ENCODE measurements at places on chromosomes 5 and 9.

- DNase-seq, result no peak
These were observed 23.5 kb downstream of the HNRNPH1 start for GRCh38 chr5:179599973-179600372.

DNA sequence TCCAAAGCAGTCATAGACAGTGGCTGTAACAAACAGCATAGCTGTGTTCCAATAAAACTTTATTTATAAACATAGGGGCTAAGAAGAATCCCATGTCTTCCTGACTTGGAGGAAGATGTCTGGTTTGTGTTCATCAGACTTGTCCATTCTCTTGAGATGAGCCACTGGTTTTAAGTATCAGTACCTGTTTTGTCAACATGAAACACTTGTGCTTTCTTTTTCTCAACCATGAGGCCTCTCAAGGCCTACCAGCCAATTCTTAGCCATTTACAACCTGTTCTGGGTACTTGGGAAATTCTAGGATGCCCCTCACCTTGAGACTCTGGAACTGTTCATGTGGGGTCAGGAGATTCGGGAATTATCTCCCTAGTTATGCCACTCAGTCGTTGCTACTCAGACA, 154.3 kb upstream of the PPP1R2B start:
- no peak for DNase-seq

DNA sequence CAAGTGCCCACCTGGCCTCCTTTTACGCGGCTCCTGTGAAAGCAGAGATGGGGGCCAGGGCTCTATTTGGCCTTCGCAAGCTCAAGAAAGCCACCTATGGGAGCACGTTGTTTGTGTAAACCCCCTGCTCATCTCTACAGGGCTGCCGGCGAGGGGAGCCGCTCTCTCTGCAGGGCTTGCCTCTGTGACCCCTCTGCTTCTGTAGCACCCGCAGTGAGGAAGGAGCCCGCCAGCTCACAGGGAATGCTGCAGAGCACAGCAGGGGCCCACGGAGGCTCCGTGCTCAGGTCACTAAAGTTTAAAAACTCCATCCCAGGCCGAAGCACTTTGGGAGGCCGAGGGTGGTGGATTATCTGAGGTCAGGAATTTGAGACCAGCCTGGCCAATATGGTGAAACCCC, 376.8 kb downstream of the IRX2 start:
- DNase-seq, result no peak

- DNase-seq, result no peak
These were observed 1.4 kb downstream of the SUSD3 start for GRCh38 chr9:93059715-93060578.

GRCh38 chr5:94250985-94251384, 367.4 kb downstream of the KIAA0825 start:
- no peak for DNase-seq

DNA sequence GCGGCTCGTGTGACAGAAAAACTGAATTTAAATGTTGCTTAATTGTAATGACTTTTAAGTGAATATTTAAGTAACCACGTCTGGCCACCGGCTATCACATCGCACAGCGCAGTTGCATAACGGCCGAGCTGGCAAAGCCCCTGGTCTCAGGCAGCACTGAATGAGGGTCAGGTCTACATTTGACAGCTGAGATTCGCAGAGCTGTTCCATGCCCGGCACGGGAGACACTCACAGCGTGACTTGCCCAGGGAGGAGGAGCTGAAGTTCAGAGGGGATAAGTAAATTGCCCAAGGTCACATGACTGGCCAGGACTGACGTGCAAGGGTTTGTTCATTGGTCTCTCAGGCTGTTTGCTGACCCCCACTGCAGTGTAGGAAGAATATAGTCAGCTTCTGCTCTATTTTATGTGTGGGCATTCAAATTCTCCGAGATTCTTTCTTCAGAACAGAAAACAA, 17.4 kb upstream of the COL5A1 start:
- DNase-seq, result no peak

- DNase-seq, result no peak
These were observed 393.1 kb downstream of the TMEM232 start for GRCh38 chr5:110333384-110333783.

DNA sequence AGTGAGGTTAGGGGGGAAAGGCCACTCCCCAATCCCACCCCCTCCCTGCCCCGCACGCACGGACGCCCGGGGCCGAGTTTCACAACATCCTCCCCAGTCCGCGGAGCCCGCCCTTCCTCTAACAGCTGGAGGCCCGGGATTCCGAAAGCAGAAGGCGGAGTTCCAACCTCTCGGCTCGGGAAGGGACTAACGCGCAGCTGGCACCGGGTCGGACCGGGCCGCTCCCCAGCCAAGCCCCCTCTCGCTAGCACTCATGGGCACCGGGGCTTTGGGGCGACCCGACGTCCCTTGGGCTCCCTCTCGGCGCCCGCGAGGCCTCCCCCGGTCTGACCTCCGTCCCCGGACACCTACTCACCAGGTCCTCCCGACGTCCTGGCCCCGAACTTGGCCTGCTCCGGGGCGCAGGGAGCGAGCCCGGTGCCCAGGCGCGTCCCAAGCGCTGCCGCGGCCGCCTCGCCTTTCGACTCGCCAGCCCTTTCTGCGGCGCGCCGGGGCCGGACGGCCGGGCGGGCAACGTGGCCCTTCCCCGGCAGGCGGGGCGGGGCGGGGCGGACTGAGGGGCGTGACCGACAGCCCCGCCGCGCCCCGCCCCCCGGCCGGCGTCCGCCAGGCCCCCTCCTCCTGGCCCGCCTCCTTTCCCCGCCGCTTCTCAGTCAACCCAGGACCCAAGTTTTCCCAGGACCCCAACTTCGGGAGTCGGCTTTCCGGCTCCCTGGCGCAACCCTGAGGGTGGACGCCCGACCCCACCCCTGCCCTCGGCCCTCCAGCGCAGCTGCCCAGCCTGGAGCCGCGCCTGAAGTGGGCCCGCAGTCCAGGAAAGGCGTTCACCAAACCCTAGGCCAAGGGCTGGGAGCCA, at the start of gene MGAT1:
Gene MGAT1, minus strand, starts transcription at position 482 of the 856 bp plus-strand sequence. CDS start 9,835 bp downstream, outside the sequence.
- DNase-seq, result peak; percentile 84

DNA sequence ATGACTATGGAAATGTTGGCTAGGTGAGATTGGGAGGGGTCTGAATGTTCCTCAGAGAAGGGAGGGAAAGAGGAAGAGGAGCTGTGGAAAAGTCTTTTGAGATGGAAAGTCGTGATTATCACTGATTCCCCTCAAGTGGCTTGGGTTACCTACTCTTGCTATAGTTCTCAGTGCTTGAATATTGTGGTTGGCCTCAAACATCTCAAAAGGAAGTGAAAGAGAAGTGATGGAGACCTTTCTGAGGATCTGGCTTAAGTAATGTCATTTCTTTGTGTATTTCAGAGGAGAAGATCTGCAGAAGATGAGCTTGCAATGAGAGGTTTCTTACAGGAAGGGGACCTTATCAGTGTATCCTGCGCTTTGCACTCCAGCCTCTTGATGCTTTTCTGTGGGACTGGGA, 5.5 kb downstream of the EXOSC2 start:
- DNase-seq, result no peak

DNA sequence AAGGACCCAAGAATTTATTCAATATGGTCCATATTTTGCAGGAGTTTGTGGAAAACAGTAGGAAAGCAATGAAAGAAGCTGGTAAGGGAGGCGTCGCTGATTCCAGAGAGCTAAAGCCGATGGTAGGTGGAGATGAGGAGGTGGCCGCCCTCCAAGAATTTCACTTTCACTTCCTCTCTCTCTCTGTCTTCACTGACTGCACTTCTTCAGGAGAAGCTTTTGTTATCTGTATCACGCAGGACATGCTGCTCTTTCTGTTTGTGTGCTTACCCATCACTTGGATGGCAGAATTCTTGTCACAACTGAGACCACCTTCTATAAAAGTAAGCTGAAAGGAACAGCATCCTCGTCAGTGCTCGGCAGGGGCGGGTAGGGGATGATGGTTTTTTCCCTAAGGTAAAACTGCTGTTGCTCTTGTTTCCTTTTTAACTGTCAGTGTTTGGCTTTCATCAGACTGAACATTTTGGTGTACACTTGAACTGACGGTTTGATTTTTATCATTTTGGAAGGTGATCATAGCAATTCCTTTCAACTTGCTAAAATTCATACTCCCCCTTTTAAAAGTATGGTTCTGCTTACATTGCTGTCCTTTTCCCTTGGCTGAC, 62.4 kb upstream of the FSD1L start:
- DNase-seq, result peak; percentile 51

- DNase-seq, result no peak
These were observed 268.6 kb upstream of the MVB12B start for GRCh38 chr9:126058011-126058531.

GRCh38 chr5:149383399-149383798, 4.3 kb upstream of the IL17B start:
- no peak for DNase-seq

DNA sequence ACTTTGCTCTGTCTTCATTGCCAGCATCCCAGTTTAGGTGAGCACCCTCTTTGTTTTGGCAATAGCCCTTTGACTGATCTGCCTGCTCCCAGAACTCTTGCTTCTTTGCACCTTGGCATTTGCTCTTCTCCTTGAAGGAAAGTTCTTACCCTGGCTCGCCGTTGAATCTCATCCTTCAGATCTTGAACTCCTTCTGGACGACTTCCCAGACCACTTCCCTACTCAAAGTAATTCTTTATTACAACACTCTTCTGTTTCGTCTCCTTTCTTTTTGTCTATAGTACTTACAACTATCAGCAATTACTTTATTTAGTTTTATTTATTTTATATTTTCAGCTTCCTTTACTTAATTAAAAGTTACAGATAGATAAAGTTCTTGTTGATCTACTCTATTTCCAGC, 1510.1 kb downstream of the MAT2B start:
- no peak for DNase-seq

DNA sequence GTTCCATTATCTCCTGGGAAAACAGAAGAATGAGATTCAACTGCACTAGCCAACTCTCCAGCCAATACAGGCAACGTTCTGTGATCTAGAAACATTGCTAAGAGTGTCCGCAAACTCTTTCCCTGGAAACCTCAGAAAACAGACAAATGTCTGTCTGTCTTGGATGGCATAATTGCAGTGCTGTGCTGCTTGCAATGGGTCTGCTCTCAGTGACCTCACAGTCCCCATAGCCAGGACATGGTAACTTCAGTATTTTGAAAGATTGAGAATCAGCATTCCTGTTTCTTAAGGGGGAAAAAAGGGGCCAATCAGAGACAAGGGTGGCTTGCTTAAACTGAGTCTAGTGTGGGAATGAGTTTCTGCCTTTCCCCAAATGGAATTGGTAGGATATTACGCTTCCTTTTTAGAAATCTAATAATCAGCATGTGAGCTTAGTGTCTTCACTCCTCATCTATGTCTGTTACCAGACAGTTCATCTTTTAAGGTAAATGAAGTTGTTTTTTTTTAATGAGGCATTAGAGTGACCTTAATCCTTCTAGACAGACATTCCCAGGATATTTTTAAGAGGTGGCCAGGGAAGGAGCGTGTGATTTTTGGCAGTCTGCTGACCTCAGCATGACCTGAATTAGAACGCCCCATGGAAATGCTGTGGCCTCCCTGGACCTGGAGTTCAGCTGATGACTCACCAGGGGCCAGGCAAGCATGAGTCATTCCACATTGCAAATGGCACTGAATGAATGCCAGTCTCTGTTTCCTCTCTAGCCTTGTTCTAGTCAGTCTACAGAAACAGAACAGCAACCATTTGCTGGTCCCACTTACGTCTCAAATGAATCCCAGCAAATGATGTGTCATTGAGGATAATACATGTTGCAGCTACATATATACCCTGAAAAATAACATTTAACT, 210.2 kb upstream of the ACTBL2 start:
- DNase-seq, result no peak

DNA sequence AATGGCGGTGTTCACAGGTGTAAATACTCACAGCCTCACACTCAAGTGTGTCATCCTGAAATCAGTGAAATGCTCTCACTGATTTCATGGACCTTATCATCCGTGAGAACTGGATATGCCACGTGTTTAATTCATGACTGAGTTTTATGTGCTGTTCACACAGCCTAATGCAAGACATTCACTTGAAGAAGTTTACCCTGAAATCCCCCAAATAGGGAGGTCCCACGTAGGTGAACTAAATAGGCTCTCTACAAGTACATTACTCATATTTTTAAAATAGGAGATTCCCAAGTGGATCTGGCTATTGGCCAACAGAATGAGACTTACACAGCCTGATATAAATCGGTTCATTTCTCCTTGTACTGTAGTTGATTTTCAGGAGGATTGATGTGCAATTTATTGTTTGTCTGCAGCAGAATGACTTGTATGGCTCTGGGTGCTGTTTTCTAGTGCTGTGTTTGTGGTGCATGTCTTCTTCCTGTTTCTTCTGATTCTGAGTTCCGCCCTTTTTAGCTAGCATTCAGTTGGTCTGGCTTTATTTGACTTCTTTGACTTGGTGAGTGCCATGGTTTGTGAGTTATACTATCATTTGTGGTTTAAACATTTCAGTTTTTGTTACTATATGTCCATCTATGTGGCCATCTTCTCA, 25.1 kb downstream of the TRIO start:
- no peak for DNase-seq

DNA sequence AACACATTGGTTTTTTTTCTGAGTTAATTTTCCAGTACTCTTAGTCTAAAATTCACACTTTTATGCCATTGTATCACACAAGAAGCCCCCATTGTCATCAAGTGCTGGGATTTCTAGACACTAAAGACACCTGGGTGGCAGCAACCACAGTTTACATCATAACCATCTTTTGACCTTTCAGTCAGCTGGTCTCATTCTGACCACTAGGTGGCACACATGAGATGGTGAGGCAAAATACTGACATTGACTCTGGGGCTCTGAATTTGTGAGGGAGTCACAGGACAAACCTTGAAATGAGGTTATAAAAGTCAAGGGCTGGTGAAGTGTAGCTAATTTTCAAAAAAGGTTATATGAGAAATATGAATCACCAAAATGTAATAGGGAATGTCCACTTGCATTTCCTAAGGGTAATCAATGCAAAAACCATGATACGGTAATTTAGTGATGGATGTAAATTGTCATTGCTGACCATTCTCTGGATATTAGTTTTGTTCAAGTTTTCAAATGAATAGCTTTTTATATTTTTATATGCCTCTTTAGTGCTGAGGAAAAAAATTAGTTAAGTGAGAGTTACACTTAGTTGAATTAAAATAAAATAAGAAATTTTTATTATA, 229.4 kb downstream of the DMAC1 start:
- DNase-seq, result peak; percentile 76

DNA sequence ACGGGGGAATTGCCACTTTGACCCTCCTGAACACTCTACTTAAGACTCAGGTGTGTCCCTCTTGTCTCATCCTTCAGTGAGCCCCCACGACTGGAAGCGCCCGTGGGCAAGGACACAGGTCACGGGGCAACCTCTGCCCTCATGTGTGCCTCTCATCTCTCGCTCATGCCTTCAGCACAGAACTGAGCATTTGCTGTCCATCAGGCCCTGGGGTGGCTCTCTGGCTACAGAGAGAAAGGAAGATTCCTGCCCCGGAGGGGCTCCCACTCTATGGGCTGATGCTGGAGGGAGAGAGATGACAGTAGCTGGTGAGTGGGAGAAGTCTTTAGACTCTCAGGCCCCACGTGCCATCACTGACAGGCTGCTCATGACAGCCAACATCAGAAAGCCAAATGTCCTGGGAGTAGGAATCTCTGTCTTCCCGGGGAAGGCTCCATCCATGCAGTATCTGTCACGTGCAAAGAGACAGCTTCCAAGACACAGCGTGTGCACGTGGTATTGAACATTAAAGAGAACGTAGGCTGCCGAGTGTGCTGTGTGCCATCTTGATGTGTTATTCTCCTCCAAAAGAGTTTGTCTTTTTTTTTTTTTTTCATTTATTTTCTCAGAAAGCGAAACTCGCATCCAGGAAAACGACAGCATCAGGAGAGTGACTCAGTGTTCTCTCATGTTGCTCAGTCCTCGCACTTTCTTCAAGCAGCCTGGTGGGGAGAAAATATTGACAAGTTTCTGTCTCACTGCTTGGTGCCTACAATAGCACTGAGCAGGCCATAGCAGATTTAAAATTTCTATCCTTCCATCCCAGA, 190.5 kb downstream of the GAS1 start:
- no peak for DNase-seq

Data from activated naive CD4-positive, alpha-beta T cell treated with anti-CD3 and anti-CD28 coated beads, Interleukin-2, amount 10 ng/mL, durations not matched to agents 7 days and 5 days (primary cell).